Left ventricle myocardium superior (tissue), 1 donor: ENCODE measurements at places on chromosomes 7 and 10.

- no peak for DNase-seq
Measured at GRCh38 chr10:24891823-24892222, 60.6 kb downstream of the PRTFDC1 start.

- no peak for DNase-seq
Measured at GRCh38 chr10:66917104-66917503, 8.7 kb upstream of the LRRTM3 start.

DNA sequence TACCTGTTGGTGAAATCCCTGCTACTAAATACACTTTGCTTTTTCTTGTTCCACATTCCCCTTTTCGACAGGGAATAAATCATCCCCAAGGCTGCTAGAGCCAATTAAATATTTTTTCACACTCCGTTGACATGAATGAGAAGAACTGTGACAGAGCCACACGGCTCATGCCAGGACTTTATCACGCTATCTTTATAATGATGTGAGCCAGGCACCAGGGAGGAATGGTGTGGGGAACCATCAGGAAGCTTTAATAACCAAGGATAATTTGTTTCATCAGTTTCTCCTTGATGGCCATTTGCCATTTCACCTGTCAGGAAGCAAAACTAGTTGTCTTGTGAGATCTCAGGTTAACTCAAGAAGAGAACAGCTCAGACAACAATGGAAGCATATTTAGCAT lies 193.0 kb upstream of the C7orf33 start:
- no peak for DNase-seq

DNA sequence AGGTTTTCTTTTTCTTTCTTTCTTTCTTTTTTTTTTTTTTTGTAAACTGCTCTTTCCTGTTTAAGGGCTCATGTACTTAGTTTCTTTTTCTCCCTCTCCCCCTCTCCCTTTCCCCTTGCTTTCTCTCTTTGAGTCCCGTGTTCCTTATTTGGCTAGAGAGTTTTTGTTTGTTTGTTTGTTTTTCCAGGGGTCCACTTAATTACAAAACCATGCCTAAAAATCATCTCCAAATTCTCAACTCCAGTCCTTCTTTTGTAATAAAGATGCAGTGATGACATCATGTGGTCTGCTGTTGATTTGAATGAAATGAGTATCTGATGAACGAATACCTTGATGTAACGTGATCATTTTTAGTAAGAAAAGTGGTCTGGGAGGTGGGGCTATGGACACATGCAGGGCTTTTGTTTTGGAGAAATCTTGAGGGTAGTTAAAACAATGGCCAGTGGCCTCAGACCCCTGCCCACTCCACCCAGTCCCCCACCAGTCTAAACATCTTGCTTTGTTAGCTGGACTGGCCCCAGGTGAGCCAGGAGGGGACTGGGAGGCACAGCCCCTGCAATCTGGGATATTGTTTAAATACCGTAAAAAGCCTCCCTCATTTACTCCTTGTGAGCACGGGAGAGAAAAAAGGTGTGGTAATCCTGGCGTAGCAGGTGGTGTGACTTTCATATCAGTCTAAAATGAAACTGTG lies 165.7 kb downstream of the LRMDA start:
- DNase-seq: no peak

- no peak for DNase-seq
Measured at GRCh38 chr10:92153-92552, 43.1 kb upstream of the TUBB8 start.

GRCh38 chr10:36017137-36017536 lies 375.0 kb upstream of the FZD8 start:
- no peak for DNase-seq

- DNase-seq: no peak
Measured at GRCh38 chr10:31709476-31709875, 219.2 kb downstream of the ARHGAP12 start.

DNA sequence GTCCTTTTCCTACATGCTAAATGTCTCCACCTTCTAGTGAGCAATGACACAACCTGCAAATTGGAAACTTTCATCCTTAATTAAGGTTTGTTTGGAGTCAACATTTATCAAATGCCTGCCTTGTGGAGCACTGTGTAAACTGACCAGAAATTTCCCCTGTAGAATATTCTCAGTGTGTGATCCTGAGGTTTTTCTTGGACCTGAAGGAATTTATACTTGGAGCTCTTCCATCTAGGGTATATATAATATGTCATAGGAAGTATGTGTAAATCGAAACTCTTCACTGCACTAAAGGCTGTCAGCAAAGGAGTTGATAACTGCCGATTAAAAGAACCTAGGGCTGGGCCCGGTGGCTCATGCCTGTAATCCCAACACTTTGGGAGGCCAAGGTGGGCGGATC lies 152.4 kb downstream of the NSUN6 start:
- no peak for DNase-seq

- no peak for DNase-seq
Measured at GRCh38 chr10:60942134-60942787, 1.7 kb downstream of the RHOBTB1 start.

DNA sequence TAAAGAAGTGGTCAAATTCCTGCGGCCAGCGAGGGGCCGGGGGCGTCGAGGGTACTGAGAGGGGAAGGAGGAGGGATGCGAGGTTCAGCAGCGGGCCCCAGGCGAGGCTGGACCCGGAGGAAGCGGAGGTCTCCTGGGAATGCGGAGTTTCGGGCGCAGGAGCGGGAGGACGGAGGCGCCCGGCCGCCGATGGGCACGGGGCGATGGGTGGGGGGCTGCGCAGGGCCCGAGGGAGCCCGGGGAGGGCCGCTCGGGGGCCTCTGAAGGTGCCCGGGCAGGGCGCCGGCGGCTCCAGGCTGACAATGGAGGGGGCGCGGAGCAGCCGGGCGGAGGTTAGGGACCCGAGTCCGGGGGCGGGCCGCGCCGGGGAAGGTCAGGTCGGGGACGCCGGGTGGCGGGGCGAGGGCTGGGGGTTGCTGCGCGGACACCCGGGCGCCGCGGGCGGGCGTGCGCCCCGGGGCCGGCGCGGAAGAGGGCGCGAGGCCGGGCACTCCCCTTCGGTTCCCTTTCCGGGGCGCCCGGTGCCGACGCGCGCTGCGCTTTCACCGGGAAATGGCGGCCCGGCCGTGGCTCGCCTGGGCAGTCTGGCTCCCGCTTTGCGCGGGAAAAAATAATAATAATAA lies 683 bp downstream of the MACROH2A2 start:
- DNase-seq: peak; percentile 52

- DNase-seq: no peak
Measured at GRCh38 chr7:99876933-99877332, at the start of gene OR2AE1. OR2AE1 (minus strand) TSS chr7:99877033; CDS start chr7:99877033, 0 bp downstream.

DNA sequence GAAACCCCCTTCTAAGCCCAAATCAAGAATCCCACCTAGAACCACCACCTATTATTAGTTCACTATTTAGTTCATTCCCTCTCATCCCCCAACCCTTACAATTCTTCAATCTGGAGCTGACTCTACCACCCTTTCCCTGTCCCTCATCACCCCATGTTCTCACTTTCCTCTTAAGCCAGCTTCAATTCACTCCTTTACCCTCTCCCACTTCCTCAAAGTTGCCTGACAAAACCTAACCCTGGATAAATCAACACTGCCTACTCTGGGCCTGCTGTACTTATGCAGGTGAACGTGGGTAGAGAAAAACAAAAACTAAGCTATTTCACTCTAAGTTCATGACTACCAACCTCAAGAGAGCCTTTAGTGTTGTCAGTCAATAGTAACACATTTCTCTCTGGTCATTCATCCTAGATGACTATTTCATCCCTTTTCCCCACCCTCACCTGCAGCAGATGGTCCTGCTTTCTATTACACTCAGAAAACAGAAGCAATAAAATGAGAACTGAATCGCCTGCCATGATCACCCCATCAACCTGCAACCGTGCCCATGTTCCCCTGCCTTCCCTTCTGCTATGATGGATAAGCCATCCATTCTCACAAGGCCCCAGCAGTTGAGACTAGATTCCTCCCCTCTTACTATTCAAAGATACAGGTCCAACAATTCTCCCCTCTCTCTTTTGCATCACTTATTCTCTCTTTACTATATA lies 52.6 kb downstream of the ARHGAP21 start:
- no peak for DNase-seq

DNA sequence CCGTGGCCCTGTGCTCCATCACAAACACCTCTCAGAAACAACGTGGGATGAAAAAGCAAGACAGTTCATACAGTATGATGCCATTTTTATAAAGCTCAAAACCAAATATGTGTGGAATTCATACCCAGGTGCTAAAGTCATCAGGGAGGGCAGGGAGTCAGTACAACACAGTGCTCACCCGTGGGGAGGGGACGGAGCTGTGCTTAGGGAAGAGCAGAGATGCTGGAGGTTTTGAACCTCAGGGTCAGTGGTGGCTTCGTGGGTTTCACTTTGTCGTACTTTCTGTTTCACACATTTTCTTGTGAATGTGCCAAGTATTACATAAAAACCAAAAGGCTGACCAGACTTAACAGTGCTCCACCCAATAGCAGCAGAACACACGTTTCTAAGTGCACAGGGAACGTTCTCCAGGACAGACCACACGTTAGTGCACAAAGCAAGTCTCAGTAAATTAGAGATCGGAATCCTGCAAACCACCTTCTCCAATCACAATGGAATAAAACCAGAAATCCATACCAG lies 21.2 kb downstream of the ZMIZ2 start:
- DNase-seq: no peak

GRCh38 chr10:117132751-117133231 lies 5.3 kb downstream of the VAX1 start:
- no peak for DNase-seq

GRCh38 chr7:146321301-146321700 lies 204.7 kb downstream of the CNTNAP2 start:
- DNase-seq: no peak

DNA sequence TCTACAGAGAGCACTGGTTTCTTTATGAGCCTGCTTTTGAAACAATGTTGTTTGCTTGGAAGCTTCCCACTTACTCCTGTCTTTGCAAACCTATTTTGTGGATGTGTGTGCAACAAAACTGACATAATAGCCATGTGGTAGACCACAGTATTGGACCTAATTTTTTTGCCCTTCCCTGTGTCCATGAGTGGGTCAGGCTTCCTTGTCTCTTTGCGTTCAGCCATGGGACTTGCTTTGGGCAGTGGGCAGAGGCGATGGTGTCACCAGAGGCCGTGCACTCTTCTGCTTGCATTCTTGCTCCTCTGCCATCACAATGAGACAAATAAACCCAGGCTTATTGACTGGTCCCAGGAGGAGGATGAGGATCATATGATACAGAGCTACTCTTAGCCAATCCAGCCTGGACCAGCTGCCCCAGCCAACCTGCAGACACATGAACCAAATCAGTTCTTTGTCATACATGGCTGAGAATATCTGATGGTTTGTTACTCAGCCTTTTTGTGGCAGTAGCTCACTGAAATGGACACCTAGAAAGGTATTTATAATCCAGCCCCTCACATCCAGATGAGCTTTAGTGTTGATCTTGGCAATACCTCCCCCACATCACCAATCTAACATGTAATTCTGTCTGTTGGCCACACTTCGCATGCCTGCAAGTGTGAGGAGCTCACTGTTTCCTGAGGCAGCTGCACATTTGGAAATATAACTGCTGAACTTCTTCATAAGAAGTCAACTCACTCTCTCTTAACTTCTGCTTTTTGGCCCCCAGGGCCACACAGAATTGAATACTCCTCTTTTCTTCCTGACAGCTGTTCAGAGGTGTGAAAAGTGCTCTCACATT lies 427.8 kb upstream of the ZMIZ1 start:
- no peak for DNase-seq
